ENCODE measurements at places on chromosomes 1 and 21.

- DNase-seq, result no peak
These were observed 17.0 kb upstream of the LRRC8C start for GRCh38 chr1:89615676-89616598.

GRCh38 chr1:97505816-97506215 lies 415.0 kb downstream of the DPYD start:
- DNase-seq, result no peak

- no peak for DNase-seq
These were observed 4.7 kb downstream of the CFAP45 start for GRCh38 chr1:159895286-159895685.

DNA sequence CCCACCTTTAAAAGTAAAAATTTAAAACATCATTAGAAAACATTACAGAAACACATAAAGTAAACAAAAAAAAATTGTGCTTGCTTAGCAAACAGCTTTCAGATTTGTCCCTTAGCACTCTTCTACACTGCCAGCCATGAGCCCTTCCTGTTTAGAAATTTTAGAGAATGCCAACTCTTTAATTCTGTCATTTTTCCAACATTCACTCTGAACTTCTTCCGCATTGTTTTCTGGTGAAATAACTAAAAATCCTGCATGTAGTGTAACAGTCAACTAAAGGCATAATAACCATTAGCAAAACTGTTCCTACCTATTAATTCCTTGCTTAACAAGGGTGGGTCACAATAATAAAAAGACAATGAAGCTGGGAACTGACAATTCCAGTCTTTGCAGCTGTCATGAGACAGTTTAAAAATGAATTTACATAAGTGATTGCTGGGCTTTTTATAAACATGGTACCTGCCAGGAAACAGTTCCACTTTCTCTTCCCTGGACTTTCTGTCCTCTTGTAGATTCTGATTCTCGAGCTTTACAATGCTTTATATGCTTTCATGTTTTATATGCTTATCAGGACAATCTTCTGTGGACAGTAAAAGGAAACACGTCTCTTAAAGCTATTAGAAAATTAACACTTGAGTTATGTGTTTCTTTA lies 19.0 kb downstream of the GNG12 start:
- no peak for DNase-seq

Data from iris pigment epithelial cell (primary cell).